ENCODE measurements at places on chromosomes 5 and 9.
A peak's percentile ranks its signal among the peaks of the same experiment; 100 is the strongest.

DNA sequence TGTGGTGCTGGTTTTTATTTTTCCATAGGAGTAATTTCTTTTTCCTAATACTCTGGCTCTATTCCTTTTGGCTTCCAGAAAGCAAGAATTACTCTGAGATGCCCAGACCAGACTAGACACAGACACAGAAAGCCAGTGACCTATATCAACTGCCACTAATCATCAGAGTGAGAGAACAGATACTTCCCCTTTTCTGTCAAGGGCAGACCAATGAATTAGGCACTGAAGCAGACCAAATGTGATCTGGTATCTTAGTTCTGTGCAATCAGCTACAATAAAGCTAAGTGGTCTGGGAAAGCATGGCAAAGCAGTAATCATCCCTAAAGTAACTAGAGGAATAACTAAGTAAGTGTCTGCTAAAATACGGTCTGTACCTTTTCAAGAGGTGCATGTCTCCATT, 239.1 kb downstream of the ELAVL2 start:
- no peak for DNase-seq

DNA sequence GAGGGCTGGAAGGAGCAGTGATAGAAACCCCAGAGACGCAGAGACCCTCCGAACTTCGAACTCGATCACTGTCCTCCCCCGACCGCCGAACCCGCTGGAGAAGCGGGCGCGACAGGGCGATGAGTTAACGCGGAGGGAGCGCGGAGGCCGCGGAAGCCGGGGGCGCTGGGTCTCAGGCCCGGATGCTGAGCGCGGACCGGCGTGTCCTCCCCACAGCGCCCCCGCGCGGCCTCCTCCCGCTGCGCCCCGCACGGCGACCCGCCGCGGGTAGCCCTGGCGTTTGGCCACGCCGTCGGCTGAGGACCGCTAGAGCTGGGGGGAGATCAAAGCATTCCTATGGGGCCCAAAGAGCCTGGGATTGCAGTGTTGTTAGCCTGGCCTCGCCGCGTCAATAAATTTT, 7.7 kb upstream of the DMRT2 start:
- DNase-seq = no peak

GRCh38 chr9:109974918-109975276, 194.9 kb downstream of the PALM2AKAP2 start:
- no peak for DNase-seq

- DNase-seq = no peak
Observed at GRCh38 chr5:173623296-173623771, 6.9 kb upstream of the BOD1 start.

DNA sequence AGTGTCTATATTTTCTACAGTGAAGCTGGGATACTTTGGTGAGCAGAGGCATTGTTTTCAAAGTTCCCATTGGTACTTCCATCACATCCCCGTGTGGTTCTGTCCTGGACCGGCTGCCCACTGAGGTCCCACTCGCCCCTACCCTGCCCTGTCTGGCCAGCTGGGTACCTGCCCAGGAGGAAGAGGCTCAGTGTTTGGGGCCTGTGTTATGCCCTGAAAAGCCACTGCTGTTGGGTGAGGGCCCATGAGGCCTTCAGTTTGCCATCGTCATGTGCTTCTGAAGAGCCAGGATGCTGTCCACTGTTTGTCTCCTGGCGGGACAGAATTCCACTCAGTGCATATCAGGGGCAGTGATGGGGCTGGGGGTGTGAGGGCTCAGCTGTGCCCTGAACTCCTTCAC, 2.6 kb upstream of the CEP72 start:
- DNase-seq = no peak

DNA sequence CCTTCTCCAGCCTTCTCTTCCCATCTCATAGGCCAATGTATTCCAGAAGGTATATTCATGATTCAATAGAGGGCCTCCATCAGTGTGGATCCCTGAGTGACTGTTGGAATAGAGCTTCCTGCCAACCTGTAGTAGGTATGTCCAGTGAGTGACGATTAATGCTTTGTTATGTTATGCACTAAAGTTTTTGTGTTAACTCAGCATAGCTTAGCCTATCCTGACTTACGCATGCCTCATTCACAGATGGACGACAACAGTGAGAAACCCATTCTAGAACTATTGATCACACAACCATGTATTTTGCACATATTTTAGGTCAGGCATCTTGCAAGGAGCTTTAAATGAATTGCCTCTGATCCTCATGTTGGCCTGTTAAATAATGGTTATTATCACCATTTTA, 225.5 kb upstream of the TRIM32 start:
- no peak for DNase-seq

- no peak for DNase-seq
Observed at GRCh38 chr5:178434016-178434761, 156.0 kb downstream of the COL23A1 start.

DNA sequence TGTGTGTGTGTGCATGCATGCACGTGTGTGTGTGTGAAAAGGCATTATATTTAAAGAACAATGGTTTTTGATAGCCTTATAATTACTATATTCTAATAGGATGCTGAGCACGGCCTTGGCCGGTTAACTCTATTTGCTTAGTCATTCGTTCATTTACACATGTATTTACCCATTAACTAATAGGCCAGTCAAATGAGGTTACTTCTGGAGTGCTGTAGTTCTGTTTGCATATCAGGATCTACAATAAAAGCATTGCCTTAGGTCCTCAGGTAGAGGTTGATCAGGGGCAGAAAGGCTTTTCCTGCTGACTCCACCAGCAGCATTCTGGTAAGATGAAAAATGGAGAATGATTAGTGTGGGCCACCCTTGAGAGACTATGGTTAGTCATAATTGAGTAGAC, 219.0 kb downstream of the COMMD10 start:
- no peak for DNase-seq

- no peak for DNase-seq
Observed at GRCh38 chr5:137858223-137858916, 9.3 kb upstream of the MYOT start.

DNA sequence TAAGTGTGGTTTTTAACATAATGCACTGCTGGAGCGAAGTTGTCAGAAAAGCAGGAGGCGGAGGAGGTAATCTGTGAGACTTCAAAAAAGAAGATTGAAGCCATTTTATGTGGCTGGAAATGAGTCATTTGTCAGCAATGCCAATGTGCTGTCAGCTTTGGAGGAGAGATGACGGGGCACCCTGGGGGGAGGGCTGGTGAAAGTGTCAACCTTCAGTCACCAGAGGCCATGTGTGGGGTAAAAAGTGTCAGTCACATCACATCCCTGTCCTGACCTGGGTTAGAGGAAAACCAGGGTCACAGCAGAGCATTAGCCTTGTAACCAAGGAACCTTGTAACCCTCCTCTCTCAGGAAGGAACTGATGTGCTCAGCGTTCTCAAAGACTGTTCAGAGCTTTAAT, 59.1 kb downstream of the TLR4 start:
- no peak for DNase-seq

- DNase-seq = peak; percentile 22
Observed at GRCh38 chr5:14773588-14773987, 98.0 kb downstream of the ANKH start.

DNA sequence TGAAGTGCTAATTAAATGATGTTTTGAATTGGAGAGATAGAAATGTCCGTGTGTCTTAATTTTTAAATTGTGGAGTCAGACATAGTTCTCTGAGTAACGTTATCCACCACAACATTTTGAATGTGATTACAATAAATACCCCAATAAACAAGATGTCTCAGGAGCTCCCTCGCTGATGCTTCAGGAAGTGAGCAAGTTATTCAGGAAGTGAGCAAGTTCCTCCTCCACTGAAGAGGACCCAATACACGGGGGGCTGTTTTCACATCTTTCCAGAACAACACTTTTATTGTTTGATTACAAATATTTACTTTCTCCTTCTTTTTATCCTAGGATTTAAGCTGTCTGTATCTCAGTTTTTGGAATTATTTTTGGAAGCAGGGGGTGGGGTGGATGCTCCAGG, 363.8 kb downstream of the LRRC70 start:
- DNase-seq = no peak

All from SHP77 (cell line).